ENCODE measurements at places on chromosomes 16 and 17.

- peak; percentile 11 for DNase-seq
Observed at GRCh38 chr17:6100891-6101500, 30.8 kb downstream of the WSCD1 start.

- no peak for DNase-seq
Observed at GRCh38 chr16:69049603-69050375, 55.7 kb upstream of the HAS3 start.

DNA sequence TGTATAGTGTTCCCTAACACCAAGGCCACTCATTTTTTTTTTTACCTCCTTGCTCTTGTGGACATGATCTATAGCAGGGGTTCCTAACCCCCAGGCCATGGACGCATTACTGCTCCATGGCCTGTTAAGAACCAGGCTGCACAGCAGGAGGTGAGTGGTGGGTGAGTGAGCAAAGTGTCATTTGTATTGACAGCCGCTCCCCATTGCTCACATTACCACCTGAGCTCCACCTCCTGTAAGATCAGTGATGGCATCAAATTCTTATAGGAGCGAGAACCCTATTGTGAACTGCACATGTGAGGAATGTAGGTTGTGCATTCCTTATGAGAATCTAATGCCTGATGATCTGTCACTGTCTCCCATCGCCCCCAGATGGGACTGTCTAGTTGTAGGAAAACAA lies 342.0 kb downstream of the SOX9 start:
- no peak for DNase-seq

DNA sequence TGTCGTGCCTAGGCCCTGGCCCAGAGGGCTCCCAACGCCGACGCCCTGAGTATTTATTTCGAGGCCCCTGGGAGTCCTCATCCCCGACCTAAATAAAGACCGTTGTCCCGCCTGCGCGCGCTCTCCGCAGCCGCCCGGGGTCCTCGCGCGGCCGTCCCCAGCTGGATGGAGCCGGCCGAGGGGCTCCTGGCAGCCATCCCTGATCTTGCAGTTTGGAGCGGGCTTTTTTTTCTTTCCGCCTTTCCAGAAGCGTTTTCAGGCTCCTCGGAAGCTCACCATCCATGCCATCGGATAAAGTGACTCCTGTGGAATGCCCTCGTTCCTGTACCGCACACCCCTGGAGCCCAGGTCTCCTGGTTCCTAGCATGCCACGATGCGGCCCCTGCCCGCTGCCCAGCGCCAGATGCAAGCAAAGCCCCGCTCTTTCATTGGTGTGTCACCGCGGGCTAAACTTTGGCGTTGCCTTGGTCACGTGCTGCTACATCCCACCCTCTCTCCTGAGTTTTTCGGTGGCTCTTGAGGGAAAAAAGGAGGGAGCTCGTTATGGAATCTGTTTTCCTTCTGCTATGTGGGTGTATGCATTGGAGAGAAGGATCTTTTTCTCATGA lies 716 bp downstream of the TMEM94 start:
- no peak for DNase-seq

GRCh38 chr16:15775209-15775608 lies 81.6 kb downstream of the MYH11 start:
- DNase-seq: no peak

DNA sequence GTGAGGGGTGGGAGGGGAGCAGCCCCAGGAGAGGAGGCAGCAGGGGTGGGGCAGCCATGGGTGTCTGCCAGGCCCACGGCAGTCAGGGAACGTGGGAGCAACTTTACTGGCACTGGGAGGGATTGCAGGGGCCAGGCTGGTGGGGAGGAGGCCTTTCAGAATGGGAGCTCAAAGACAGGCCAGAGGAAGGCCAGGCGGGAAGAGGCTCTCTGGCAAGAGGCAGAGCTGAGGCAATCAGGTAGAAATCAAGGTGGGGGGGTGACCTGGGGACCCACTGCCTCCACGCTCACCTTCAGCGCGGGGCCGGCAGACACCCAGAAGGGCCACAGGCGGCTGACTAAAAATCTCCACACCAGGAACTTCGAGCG lies 11.9 kb upstream of the GSE1 start:
- DNase-seq: no peak

- DNase-seq: no peak
Observed at GRCh38 chr17:62191390-62192361, 126.6 kb upstream of the MED13 start.

GRCh38 chr17:47937941-47938340 lies 3.4 kb upstream of the PNPO start:
- no peak for DNase-seq

DNA sequence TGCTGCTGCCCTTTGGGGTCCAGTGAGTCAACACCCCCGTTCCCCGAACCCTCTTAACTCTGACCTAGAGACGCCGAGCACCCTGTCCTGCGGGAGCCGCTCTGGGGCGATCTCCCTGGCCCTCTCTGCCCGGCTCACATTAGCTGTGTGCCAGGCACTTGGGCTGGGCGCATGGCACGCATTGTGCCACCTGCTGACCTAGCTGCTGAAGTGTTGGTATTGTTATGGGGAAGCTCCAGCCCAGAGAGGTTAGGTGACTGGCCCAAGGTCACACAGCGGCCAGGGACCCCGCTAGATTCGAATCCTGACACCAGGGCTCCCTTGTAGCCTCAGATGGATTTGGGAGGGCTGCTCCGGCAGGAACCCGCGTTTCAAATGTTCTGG lies 1.1 kb downstream of the HSD17B1 start:
- no peak for DNase-seq

GRCh38 chr16:73915935-73916334 lies 380.7 kb upstream of the PSMD7 start:
- no peak for DNase-seq

GRCh38 chr17:37494971-37495370 lies 5.3 kb downstream of the DUSP14 start:
- no peak for DNase-seq

DNA sequence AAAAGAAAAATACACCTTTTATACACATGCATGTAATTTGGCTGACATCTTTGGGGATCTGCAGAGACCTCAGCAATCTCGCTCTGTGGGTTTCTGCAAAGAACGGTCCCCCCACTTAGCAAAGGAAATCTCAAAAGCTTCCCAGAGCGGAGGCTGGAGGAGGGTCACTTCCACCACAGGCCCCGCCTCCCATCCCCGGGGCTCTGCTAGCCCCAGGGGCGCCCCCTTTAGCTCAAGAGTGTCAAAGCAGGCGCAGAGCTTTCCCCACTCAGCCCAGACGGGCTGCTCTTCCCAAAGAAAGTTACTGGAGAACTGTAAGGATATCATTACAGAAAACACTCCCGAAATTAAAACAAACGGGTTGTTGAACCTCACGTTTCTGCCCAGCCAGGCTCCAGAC lies 11.4 kb downstream of the SLC13A5 start:
- DNase-seq: no peak

DNA sequence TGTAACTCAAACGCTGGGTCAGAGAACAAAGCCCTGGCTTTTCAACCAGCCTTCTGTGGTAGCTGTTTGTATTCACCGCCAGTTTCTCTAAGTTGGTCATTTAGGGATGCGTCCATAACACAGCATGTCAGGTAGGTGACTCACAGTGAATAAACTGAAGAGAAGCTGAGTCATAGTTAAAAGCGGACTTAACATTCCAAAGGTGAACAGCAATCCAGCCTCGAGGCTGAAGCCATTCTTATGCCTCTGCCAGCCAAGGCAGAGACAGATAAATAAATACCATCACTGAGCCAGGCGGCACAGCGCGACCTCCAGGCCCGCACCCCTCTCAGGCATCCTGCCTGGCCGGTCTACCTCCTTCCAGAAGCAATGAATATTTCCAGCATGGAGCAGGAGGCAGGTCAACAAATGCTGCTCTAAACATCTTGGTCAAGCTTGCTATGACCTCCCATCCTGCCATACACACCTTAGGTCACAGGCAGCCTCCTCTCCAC lies 12.4 kb upstream of the CACNG4 start:
- no peak for DNase-seq

GRCh38 chr17:15910791-15911190 lies 34.1 kb upstream of the ADORA2B start:
- no peak for DNase-seq

- DNase-seq: no peak
Observed at GRCh38 chr16:23182679-23183542, at the start of gene SCNN1G. Gene SCNN1G, plus strand, starts transcription at chr16:23182745. Its CDS starts 3,527 bp downstream, at chr16:23186272.

GRCh38 chr17:8859027-8859803 lies 8.3 kb downstream of the PIK3R6 start:
- DNase-seq: no peak

- DNase-seq: no peak
Observed at GRCh38 chr17:66443166-66443565, 140.8 kb downstream of the PRKCA start.

- DNase-seq: no peak
Observed at GRCh38 chr17:30939051-30939689, 17.4 kb downstream of the ADAP2 start.

- no peak for DNase-seq
Observed at GRCh38 chr16:9186061-9186460, 94.6 kb downstream of the HAPSTR1 start.

GRCh38 chr17:42537156-42537805 lies 1.2 kb downstream of the NAGLU start:
- DNase-seq: no peak

DNA sequence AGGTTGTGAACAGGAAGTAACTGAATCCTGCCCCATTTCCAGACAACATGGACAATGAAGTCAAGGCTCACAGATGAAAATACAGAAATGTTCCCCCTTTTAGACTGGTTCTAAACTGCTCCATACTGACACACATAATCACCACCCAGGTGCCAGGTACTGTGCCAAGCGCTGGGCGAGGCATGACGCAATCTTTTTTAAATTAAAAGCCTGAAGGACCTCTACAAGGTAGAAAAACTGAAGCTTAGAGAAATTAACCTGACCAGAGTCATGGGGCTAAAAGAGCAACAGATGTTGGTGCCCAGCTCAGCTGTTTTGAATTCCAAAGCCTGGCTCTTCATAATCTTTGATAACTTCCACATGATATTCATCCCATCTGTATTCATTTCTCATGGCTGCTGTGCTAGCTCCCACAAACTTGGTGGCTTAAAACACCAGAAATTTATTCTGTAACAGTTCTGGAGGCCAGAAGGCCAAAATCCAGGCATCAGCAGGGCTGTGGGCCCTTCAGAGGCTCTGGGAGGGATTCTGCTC lies 4.9 kb upstream of the RAB11FIP4 start:
- no peak for DNase-seq

DNA sequence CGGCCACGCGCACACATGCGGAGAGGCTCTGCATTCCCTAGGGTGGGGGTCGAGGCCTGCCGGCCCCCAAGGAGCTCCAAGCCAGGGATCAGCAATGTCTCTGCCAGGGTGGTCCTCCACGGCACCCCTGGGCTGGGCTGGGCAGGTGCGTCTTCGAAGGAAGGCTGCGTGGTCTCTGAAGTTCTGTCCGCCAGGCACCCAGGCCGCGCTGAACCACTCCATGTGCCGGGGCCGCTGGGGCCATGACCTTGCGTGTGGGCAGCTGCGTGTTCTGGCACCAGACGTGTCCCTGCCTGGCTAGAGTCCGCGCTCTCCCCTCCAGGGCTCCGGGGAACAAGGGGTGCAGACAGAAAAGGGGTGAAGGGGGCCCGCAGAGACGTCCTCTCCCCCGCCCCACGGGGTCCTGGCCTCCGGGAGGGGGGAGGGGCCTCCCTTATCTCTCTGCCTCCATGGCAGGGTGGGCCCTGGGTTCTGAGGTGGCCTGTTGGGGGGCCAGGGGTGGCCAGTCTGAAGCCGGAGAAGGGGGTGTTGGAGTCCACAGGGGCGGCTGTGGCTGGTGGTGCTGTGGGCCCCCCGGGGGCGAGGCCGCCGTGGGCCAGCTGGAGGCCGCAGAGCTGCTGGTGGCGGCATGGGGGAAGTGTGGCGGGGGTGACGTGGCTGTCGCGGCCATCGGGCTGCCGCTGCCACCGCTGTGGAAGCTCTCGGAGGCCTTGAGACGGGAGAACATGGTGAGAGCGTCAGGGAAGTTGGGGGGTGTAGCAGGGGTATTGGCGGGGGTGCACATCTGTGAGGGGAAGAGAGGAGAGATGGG lies 5.3 kb downstream of the UBALD1 start:
- DNase-seq: no peak

DNA sequence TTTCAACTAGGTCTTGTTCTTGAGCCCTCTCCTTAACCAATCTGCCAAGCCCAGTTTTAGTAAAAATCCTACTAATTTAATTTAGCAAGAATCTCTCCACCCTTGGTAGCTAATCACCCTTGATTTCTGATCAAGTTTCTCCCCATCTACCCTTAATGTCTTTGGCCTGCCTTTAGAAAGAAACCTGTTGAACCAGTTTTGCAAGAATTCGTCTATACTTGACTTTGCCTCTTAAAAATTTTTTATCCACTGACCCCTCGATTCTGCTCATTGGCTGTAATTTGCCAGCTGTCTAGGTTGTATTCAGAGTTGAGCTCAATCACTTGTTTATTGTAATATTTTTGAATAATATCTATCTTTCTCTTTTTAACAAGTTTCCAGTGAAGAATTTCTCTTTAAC lies 1138.5 kb downstream of the CDH11 start:
- no peak for DNase-seq

DNA sequence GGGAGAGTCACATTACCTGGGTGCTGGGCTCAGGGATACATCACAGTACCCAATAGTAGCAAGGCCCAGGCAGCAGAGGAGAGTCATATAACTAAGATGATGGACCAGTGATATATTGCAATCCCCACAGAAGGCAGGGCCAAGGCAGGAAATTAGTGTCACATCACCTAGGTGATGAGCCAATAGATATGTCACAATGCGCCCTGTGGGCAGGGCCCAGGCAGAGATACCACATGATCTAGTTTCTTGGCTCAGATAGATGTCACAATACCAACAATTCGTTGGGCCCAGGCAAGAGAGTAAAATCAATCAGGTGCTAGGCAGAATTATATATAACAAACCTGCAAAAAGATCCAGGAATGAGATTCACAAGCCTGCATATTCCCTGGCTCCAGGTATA lies 2111.5 kb downstream of the TP53TG3F start:
- no peak for DNase-seq

- no peak for DNase-seq
Observed at GRCh38 chr16:24504472-24505345, 34.7 kb upstream of the RBBP6 start.

DNA sequence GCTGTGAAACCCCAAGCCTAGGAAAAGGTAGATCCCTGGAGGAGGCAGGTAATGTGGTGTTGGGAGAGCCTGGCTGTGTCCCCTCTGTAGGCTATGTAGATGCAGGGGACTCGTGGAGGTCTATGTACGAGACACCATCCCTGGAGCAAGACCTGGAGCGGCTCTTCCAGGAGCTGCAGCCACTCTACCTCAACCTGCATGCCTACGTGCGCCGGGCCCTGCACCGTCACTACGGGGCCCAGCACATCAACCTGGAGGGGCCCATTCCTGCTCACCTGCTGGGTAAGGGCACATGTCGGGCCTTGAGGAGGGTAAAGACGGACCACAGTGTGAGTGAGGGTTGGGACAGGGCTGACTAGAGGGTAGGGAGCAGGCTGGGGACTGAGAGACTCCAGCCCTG lies 12.0 kb downstream of the ACE start:
- peak; percentile 76 for DNase-seq

GRCh38 chr17:38339891-38340290 lies 3.9 kb downstream of the GPR179 start:
- DNase-seq: no peak

GRCh38 chr16:81523387-81524115 lies 78.9 kb downstream of the CMIP start:
- peak; percentile 72 for DNase-seq

- DNase-seq: no peak
Observed at GRCh38 chr17:58339755-58340404, 11.3 kb upstream of the TSPOAP1 start.

- no peak for DNase-seq
Observed at GRCh38 chr16:89737341-89738071, 16.2 kb downstream of the ZNF276 start.
